CD4-positive, alpha-beta T cell treated with Interleukin-15 for 1 hour (primary cell): ENCODE measurements at places on chromosomes 11 and 22.

GRCh38 chr11:56885177-56885576, 103.5 kb upstream of the OR5AK2 start:
- DNase-seq: no peak

- DNase-seq: peak; percentile 10
Measured at GRCh38 chr11:77080643-77081210, 14.0 kb downstream of the CAPN5 start.

- no peak for DNase-seq
Measured at GRCh38 chr11:125410091-125410490, 86.0 kb downstream of the FEZ1 start.

DNA sequence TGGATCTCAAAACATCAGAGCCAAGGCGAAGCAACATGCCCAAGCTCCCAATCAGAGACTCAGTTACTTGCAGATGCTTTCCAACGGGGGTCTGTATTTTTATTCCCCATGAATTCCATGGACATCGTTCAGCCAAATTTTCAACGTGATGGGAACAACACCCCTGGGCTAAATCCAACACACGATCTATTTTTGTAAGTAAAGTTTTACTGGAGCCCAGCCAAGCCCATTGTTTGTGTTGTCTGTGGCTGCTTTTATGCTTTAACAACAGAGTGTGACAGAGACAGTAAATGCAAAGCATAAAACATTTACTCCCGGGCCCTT, 33.7 kb downstream of the SLC5A1 start:
- DNase-seq: no peak

- no peak for DNase-seq
Measured at GRCh38 chr11:76512851-76513653, 68.2 kb downstream of the EMSY start.
